ENCODE measurements at places on chromosomes 4 and X.
A peak's percentile ranks its signal among the peaks of the same experiment; 100 is the strongest.

- peak; percentile 47 for DNase-seq
These were observed 86.7 kb downstream of the PTTG2 start for GRCh38 chr4:38046727-38047489.

GRCh38 chr4:141248029-141248428, 27.3 kb downstream of the ZNF330 start:
- DNase-seq, result peak; percentile 94

DNA sequence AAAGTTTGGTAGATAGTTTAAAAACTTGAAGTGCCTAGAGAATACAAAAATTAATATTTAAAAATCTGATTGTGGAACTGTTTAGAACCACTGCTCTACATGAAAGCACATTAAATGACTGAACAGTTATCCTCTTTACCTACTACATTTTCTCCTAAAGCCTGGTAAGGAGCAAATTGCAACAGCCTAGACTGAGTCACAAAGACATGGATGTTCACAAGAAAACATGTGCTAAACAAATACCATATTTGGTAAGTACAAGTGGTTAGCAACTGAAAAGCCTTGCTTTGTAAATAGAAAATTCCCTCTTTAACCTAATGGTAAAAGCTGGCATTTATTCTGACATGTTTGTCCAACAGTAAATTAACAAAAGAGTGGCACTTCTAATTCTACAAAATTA, 203.1 kb downstream of the FBXO8 start:
- DNase-seq, result peak; percentile 98

- peak; percentile 47 for DNase-seq
These were observed at the start of gene PALLD for GRCh38 chr4:168496834-168497233. Gene PALLD (plus strand): TSS chr4:168497052.

DNA sequence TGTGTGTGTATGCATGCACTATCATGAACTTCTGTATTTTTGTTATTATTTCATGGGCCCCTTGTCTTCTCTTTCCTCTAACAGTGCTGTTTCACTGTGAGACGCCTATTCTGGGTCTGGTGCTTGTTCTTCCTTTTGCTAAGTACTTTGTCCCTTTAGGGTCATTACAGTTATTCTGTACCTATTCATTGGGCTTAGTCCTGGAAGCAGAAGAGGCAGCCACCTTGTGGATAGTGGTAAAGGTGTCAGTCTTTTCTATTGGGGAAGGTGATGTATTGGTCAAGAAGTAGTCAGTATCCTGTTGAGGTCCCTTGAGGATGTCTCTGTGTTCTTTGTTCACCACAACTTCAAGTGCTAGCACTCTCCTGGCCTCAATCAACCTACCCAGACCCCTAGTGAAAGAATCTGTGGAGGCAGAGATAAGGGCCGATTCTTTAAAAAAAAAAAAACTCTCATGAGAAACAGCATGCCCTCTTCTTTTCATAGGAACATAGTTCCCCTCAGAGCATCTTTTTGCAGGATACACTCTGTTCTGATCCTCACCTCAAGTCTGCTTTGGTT, 593.8 kb downstream of the SPRY1 start:
- DNase-seq, result no peak

DNA sequence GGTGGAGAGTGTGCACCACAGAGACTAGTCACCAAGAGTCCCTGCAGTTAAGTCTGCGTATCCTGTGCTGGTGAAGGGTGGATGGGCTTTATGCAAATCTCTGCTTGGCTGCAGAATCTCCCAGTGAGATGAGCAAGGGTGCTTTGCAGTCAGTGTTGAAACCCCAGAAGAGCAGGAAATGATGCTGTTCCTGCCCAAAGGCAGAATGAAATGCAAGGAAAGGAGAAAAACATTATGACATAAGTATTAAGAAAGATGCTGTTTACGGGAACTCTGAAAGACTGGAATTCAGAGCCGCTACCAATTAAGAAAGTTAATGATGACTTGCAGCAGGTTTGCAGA, 25.4 kb upstream of the ACSL1 start:
- DNase-seq, result peak; percentile 69

DNA sequence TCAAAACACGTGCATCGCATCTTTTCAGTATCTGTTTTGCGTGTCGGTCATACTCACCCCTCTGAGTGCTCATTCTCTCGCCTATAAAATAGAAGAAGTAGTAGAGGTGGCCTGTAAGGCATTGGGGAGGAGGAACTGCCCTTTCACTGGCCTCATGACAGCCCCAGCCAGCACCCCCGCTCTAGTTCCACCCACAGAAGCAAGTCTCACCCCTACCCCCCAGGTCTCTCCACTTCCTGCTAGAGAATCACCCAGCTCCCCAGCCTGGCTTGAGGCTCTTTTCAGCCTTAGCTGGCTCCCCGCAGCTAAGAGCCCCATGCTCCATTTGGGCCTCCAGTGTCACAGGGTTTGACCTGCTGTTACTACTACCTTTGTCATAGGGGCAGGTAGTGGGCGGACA, 11.8 kb downstream of the HDAC6 start:
- no peak for DNase-seq

- peak; percentile 66 for DNase-seq
These were observed 16.0 kb downstream of the CTBP1 start for GRCh38 chr4:1232661-1233621.

GRCh38 chrX:14902537-14902936, 29.3 kb downstream of the MOSPD2 start:
- no peak for DNase-seq

DNA sequence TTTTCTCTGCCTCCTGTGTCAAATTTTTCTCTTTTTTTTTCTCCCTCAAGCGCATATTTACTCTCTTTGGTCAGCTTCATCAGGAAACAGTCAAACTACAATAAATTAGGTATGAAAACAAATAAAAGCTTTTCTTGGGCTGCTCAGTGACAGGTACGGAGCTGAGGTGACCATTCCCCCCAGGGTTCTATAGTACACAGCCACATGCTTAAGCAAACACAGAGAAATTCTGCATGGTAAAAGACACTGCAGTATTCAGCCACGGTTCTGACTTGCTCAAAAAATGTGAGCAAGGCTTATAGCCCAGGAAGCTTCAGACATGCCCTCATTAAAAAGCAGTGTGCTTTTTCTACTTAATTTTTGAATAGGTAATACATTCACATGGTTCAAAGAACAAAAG, 138.5 kb downstream of the GRIA3 start:
- no peak for DNase-seq

DNA sequence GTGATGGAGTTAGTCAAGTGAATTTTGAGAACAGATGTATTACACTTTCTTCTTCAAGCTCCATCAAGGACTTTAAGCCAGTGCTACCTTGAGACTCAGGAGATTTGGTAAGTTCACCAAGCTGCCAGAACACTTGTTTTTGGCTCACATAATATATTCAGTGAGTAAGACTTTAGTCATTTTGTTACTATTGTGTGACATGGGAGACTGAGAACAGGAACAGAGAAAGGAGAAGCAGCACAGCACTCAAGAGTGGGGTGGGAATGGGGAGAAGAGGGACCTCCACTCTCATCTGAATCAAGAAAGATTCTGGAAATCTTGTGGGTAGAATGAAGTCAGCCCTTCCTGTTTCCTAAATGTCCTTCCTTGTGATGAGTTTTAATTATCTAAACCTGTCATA, 87.3 kb upstream of the TET2 start:
- no peak for DNase-seq

DNA sequence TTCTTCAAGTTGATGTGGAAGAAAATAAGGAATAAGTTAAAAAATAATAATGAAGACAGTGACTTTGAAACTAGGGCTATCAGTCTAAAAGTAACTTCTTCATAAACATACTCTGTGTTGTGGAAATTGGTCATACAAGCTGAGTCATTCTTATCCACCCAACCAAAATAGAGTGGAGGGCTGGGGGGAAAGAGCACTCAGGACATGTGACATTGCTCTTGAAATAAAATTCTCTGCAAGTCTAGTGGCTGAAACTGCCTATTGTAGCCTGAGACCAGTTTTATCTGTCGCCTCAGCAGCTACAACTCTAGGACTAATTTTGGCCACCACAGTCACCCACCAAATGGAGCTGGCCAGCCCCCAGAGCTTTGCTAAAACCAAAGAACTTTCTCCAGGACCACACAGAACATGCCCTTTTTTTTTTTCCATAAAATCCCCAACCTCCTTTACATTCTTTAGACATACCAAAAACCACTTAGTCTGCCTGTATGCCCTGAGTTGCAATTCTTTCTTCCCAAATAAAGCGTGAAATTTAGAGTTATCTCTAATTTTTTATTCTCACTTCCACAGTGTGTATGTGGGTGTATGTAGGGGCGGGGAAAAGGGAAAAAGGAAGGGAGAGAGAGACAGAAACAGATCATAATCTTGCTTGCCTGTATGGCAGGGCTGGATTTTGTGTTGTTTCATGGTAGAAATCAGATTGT, 23.0 kb upstream of the SLC25A4 start:
- no peak for DNase-seq

GRCh38 chrX:41580423-41581064, 108.2 kb upstream of the GPR34 start:
- no peak for DNase-seq

DNA sequence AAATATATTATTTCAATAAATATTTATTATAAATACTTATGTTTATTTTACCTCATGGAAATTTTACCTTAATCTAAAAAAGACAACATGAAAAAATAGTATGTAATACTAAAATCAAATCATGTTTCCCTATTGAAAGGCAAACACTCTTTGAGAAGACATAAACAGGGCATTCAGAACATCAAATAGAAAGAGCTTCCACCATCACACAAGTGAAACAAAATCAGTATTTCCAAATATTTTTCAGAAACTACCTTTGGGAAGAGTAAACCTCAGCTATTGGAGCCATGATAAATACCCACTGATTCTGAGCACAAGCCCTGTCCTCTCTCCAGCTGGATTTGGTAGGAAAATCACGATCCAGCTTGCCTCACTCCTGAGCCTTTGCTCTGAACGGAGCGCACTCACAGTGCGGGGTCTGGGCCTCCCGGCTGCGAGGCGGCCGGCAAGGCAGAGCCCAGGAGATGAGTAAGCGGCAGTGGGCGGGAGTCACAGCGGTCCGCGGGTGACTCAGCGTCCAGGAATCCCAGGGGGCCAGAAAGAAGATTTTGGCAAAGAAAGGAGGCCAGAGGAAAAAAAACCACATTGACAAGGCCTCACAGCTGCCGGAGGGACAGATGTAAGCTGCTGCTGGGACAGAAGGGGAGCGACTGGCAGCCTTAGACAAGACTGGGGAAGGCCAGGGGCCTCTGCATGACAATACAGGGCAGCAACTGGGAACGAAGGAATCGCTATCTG, 14.7 kb upstream of the ANXA5 start:
- peak; percentile 90 for DNase-seq

GRCh38 chr4:149029056-149029651, 586.9 kb upstream of the NR3C2 start:
- no peak for DNase-seq

DNA sequence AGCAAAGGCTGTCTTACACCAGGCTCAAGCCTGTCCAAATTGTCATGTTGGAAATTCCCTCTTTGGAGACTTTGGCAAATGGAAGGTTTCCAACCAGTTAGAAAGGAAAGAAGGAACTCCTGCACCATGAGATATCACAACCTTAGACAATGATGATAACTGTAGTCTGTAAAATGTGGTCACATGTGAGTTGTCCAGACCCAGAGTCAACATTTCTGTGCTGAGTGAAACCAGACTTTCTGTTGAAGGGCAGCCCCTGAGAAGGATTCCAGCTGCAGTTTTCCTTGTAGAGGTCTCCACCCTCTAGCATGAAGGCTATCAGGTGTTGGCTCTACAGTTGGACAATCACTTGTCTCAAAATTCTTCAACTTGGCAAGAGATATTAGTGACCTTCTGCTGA, 82.4 kb downstream of the SOX3 start:
- no peak for DNase-seq
